ENCODE measurements at places on chromosomes 7 and 10. TPM values are rescaled to one million over a fixed set of nuclear protein-coding genes. Genes with fewer than 3 reads are reported as not detected.

SLC18A3 gene
- 1.3 TPM for total RNA-seq

IFIT1 gene
- 17.8 TPM for total RNA-seq

SPDYE9 gene
- not detected for total RNA-seq

IFIT3 gene
- total RNA-seq = 11.8 TPM

UBN2 gene
- 43.9 TPM for total RNA-seq

DNAJC12 gene
- total RNA-seq = 7.9 TPM

LIPK gene
- total RNA-seq = not detected

KLHDC10 gene
- 50.6 TPM for total RNA-seq

FAM24A gene
- not detected for total RNA-seq

ANKIB1 gene
- total RNA-seq = 63.7 TPM

MYOZ1 gene
- total RNA-seq = 18.0 TPM

TLL2 gene
- total RNA-seq = 1.5 TPM

LIPJ gene
- total RNA-seq = 0.22 TPM

FANK1 gene
- total RNA-seq = 3.1 TPM

TMEM196 gene
- 9.7 TPM for total RNA-seq

VWDE gene
- 1.4 TPM for total RNA-seq

DEPP1 gene
- total RNA-seq = 40.9 TPM

ANKRD7 gene
- 4.4 TPM for total RNA-seq

WDR86 gene
- total RNA-seq = 19.7 TPM

VWA2 gene
- 3.0 TPM for total RNA-seq

PDLIM1 gene
- total RNA-seq = 21.5 TPM

FFAR4 gene
- total RNA-seq = not detected

OR2A2 gene
- not detected for total RNA-seq

ZNF425 gene
- 6.7 TPM for total RNA-seq

EPDR1 gene
- total RNA-seq = 20.7 TPM

NRG3 gene
- 7.9 TPM for total RNA-seq

DNAJC9 gene
- total RNA-seq = 34.0 TPM

SCIN gene
- 3.4 TPM for total RNA-seq

FAM25G gene
- total RNA-seq = not detected

CACNB2 gene
- 31.2 TPM for total RNA-seq

PSD gene
- total RNA-seq = 49.2 TPM

PDGFA gene
- total RNA-seq = 18.0 TPM

ATRNL1 gene
- 190 TPM for total RNA-seq

PRSS37 gene
- total RNA-seq = not detected

FEZF1 gene
- total RNA-seq = 0.27 TPM

INPP5F gene
- total RNA-seq = 69.1 TPM

CNPY1 gene
- total RNA-seq = not detected

PTPRN2 gene
- total RNA-seq = 13.2 TPM

FAM25A gene
- total RNA-seq = not detected

PALD1 gene
- total RNA-seq = 11.7 TPM

AGR2 gene
- total RNA-seq = 17.9 TPM

HHEX gene
- total RNA-seq = 2.9 TPM

LIPN gene
- not detected for total RNA-seq

PON3 gene
- 1.4 TPM for total RNA-seq

SEMA4G gene
- 6.6 TPM for total RNA-seq

JMJD1C gene
- 315 TPM for total RNA-seq

NEURL1 gene
- total RNA-seq = 16.8 TPM

TMEM273 gene
- 11.9 TPM for total RNA-seq

MMRN2 gene
- 33.5 TPM for total RNA-seq

SPDYE1 gene
- not detected for total RNA-seq

CHST3 gene
- total RNA-seq = 28.3 TPM

MSMB gene
- total RNA-seq = not detected

Data from camera-type eye (tissue), 1 donor.